HepG2 (cell line): ENCODE measurements at places on chromosomes 6 and 20. TPM values are rescaled to one million over a fixed set of nuclear protein-coding genes. Genes with fewer than 3 reads are reported as not detected.

DNA sequence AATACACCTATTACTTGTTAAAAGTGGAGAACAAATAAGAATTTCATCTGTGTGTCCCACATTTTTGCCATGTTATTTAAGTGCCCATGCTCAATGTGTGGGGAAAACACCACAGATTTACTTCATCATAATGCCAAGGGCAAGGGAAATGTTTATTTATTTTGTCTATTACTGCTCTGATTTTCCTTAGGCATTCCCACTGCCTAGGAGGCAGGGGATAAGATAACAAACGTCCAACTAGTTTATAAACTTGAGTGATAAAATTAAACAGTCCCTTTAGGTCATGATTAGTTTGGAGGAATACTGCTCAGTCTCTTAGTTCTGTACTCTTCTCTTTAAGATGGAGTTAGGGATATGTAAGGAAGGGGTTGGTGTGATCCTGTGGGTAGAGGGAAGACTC, 598.4 kb upstream of the MARCKS start:
- H3K4me1 ChIP-seq: no peaks in the 10 kb centered on the region
- no peaks in the 10 kb centered on the region for H3K36me3 ChIP-seq
- H3K27me3 ChIP-seq: no peaks in the 10 kb centered on the region
- no peak for DNase-seq

DNA sequence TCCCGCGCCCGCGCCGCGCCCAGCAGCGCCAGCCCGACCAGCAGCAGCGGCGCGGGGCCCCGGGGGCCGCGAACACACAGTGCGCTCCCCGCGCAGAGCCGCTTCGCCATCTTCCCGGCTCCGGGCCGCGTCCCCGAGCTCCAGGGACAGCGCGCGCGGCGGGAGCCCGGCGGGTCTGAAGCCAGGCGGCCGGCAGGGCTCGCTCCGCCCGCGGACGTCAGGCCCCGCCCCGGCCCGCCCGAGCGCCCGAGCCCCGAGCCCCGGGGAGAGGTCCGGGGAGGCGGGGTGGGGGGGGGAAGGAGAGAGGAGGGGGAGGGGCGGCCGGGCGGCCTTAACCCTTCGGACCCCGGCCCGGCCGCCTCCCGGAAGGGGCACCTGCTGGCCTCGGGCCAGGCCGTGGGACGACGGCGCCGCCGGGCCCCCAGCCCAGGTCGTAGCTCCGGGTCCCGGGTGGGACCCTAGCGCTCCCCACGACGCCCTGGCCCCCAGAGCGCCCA, at the start of gene LAMA5:
LAMA5 (minus strand) TSS at position 177 of the 497 bp plus-strand sequence; CDS start at position 110, 67 bp downstream.
- H3K27me3 ChIP-seq: no peaks in the 10 kb centered on the region
- peak within 1 kb of the TSS; percentile 95 for H3K4me3 ChIP-seq
- H3K27ac ChIP-seq: peak within 1 kb of the TSS; percentile 95
- DNase-seq: peak; percentile 55

The TTK gene
- 33.2 and 53.3 TPM in 2 replicates for total RNA-seq

- H3K27ac ChIP-seq: no peak within 1 kb of the TSS
- H3K27me3 ChIP-seq: peaks cover 4% of the 10 kb centered on the region; the same call in 1 of the 2 replicates
- peaks cover 35% of the 10 kb centered on the region for H3K4me1 ChIP-seq
- no peaks in the 10 kb centered on the region for H3K36me3 ChIP-seq
- no peak within 1 kb of the TSS for H3K4me3 ChIP-seq
Measured at GRCh38 chr20:49482621-49483017, at the start of gene KCNB1. Gene KCNB1, minus strand, starts transcription at chr20:49482668. Its CDS starts 188 bp downstream, at chr20:49482480.

GRCh38 chr6:140677781-140678528, 1303.5 kb upstream of the CITED2 start:
- no peak overlapping the region for H3K27ac ChIP-seq
- H3K36me3 ChIP-seq: no peaks in the 10 kb centered on the region
- no peaks in the 10 kb centered on the region for H3K4me1 ChIP-seq
- no peak overlapping the region for H3K4me3 ChIP-seq

The ZKSCAN4 gene
- 7.8 and 10.2 TPM in 2 replicates for total RNA-seq
